Stomach (tissue), 19 donors: ENCODE measurements at places on chromosomes 6 and 20. TPM values are rescaled to one million over a fixed set of nuclear protein-coding genes. Genes with fewer than 3 reads are reported as not detected.

- no peak for DNase-seq
Measured at GRCh38 chr6:93398723-93399122, 20.6 kb downstream of the EPHA7 start.

DNA sequence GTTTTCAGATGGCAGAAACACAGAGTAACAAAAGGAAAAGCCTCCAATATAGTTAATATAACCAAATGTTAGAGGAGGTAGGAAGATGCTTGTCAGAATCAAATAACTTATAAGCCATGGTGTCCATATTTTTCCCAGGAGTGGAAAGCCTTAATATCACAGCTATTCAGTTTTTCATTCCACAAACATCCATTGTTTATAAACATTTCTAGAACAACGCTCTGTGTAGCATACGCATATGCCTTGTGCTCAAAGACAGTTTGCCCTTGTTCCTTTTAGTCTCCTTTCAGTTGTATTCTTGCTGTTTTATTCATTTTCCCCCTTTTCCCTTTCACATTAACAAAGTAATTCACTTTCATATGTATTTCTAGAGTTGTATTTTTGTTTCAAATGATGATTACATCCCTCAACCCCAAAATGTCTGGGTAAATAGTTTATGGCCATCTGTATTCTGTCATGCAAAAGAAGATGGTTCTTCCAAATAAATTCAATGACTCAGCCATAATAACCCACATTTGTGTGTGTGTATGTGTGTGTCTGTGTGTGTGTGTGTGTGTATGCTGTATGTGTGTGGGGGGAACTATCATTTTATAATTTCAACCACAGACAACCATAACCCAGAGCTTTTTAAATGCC, 455.7 kb upstream of the SOX4 start:
- DNase-seq = no peak

DNA sequence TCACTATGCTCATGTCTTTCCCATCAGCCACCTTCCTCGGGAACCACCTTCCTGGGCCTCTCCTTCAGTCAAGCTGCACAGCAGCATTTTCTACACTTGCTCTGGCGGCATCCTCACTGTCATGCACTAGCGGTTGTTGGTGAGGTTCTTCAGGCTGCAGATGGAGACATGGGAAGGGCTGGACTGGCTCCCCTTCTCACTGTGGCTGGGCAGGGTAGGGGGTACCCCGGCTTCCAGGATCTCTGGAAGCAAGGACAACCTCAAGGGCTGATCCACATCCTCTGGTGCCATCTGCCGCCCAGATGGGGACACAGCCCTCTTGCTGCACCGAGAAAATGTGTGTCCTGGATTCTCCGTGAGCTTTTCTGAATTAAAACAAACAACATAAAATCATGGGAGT, 180.1 kb upstream of the RNF24 start:
- peak; percentile 47 for DNase-seq

DNA sequence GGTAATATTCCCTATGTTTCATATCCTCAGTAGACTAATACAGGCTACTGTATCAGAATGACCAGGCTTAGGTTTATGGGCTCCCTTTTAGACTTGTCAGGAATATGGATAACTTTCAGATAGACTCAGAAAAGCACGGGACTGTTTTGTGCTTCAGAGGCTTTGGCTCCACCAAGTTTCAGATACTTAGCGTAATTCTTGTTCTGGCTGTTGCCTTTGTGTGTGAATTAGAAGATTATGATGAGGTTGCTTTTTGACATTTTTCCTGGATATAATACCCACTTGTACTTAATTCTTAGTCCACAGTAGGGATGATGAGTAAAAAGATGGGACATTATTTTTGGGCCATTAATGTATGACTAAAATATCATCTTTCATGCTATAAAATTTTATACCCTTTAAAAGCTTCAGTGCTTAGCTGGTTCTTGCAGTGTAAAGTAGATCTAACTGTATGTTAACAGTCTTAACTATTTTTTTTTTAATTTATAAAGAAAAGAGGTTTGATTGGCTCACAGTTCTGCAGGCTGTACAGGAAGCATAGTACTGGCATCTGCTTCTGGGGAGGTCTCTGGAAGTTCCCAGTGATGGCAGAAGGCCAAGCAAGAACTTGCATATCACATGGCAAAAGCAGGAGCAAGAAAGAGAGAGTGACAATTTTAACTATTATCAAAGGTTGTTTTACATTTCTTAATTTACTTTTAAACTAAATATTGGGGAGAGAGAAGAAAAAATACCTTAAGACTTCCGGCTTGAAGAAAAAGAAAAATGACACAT, 120.7 kb downstream of the ZFAND3 start:
- DNase-seq = peak; percentile 62

- DNase-seq = no peak
Measured at GRCh38 chr20:57794600-57795341, 85.0 kb upstream of the PMEPA1 start.

DNA sequence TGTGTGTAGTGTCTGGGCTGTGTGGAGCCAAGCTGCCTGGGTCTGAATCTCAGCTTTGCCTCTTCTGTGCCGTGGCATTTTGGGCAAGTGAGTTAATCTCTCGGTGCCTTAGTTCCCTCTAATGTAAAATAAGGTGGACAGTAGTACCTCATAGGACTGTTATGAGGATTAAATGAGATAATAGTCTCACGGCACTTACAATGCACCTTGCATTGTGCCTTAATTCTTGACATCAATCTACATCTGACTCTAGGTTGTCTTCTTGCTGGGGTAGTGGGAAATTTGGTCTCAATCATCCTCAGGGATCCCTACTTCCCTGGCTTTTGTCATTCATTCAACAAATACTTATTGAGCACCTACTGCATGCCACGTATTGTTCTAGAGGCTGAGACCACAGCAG, 70.7 kb upstream of the ZNFX1 start:
- DNase-seq = no peak

The ADIG gene
- not detected for total RNA-seq

The GUCA1A gene
- not detected for total RNA-seq
